Stimulated activated CD8-positive, alpha-beta memory T cell treated with anti-CD3 and anti-CD28 coated beads, Interleukin-15, amount 100 ng/mL, for 1 hour (primary cell): ENCODE measurements at places on chromosomes 5 and 9.

DNA sequence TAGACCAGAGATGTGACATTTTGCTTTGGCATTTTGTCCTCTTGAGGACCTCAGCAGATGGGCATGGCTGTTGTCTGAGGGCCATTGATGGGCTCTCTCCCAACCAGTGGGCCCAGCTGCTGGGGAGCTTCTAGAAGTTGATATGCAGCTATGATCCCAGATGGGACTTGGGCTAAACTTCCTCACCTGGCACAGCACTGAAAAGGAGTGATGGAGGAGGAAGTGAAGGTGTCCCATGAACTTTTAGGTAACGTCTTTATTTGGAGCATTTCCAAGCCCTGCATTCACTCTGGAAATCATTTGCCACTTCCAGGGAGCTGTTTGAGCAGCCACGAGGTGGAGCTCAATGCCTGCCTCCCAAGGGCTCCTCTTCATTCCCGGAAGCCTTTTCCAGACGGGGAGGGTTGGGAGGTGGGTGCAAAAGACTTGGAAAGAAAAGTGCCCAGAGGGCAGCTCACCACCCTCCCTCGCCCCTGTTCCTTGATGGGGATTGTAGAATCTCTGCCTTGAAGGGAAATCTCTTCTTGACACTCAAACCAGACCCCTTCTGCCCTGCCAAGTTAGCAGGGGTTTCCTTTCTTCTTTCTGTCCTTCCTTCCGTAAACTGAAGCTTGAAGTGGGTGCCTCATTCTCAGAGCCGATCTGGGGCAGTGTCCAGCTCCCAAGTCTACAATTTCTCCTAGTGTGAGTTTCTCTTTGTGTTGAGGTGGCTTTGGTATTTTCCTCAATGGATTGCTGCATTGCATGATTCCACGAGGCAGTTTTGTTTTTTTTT is 18.1 kb upstream of the NEUROG1 start:
- DNase-seq: no peak

- no peak for DNase-seq
These were observed 312.1 kb upstream of the EFNA5 start for GRCh38 chr5:107982703-107983425.

GRCh38 chr9:116208417-116209232 is 55.0 kb downstream of the PAPPA start:
- no peak for DNase-seq

- no peak for DNase-seq
These were observed 156.6 kb downstream of the MPDZ start for GRCh38 chr9:13122756-13123369.

- DNase-seq: no peak
These were observed 84.3 kb upstream of the BRINP1 start for GRCh38 chr9:119453490-119453911.

GRCh38 chr5:92050970-92051369 is 667.9 kb upstream of the ARRDC3 start:
- no peak for DNase-seq

- no peak for DNase-seq
These were observed 278 bp upstream of the NIPSNAP3A start for GRCh38 chr9:104747245-104747564.

GRCh38 chr9:29322240-29322639 is 1749.0 kb upstream of the C9orf72 start:
- no peak for DNase-seq

GRCh38 chr5:174145091-174145490 is 99.6 kb downstream of the NSG2 start:
- DNase-seq: no peak

- DNase-seq: no peak
These were observed 18.7 kb upstream of the ICE1 start for GRCh38 chr5:5403741-5404140.

GRCh38 chr9:133403766-133404453 is 13.9 kb downstream of the REXO4 start:
- DNase-seq: peak; percentile 38

- DNase-seq: no peak
These were observed 105.9 kb downstream of the DPYSL3 start for GRCh38 chr5:147403651-147404640.

DNA sequence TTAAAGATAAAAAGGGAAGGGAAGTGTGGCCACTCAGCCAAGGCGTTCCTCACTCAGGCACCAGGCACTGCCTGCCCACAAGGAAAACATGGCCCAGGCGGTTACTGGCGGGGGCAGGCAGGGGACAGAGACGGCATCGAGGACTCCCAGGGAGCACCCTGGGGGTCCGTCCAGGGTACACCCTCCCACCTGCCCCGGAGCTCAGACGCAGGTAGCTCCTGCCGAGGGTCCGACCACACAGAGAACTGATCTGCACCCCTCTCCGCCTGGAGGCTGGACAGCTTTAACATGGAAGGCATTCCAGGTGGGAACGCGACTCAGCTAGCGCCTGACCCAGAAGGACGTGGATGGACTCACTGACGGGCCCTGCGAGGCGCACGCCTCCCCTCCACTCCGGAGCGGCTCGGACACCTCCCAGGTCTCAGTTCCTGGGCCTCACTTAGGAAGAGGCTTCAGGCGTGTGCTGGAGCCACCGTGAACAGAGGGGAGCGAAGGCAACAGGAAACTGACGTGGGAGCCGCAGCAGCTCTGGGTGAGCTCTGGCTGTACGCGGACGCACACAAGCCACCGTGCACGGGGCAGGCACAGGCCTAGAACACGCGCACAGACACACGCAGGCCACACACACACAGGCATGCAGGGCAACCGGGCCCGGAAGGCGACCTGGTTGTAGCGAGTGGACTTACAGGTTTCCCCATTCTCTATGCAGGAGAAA is 47.5 kb downstream of the NKD2 start:
- DNase-seq: no peak

GRCh38 chr9:134492721-134493460 is 148.7 kb upstream of the COL5A1 start:
- DNase-seq: no peak

DNA sequence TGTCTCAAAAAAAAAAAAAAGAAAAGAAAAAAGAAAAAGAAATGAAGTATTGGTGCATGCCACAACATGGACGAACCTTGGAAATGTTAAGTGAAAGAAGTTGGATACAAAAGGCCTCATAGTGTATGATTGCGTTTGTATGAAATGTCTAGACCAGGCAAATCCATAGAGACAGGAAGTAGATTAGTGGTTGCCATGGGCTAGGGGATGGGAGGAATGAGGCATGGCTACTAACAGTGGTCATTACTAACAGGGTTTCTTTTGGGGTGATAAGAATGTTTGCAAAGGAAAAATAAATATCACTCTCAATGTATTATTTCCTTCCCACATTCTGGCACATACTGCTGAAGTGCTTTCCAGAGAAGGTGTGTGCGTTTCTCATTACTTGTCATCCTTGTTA is 44.1 kb downstream of the UGCG start:
- DNase-seq: no peak

DNA sequence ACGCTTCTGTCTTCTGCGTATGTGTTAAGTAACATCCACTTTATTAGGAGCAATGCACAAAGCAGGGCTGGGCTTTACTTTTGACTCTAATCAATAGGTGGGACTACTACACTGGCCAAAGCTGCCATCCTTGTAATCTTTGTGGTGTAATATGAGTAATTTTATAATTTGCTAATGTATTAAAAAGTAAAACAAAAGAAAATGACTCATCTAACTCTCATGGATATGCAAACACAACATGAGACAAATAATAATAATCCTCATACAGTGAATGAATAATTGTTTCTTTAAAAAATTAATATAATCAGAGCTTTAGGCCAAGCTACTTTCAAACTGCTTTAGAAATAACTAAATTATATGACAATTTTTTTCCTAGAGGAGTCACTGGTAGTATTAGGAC is 90.7 kb downstream of the NR3C1 start:
- no peak for DNase-seq

DNA sequence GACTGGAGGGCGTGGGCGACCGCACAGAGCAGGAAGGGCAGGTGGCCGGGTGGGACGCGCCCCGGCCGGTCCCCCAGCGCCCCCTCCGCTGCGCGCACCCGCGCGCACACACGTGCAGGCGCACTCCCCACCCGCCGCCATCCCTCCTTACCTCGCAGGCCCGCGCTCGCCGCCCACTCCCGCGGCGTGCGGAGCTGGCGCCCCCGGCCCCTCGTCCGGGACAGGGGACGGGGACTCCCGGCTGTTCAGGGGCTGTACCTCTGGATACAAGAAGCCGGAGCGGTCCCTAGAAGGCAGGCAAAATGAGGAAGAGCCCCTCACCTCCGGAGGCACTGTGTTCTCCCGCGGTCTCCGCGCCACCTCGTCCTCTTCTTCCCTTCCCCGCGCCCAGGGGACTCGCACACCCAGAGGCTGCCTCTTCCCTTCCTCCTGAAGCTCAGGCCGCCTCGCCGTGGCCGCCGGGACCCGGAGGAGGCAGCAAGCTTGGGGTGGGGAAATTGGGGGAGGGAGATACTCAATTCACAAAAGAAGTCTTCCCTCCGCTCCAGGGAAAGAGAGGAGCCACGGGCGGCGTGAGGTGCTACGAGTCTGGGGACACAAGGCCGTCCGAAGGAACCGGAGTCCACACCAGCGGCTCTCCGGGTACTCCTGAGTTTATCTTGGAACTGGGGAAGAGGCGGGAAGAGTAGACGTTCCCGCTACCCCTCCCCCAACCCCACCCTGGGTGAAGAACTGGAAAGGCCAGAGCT is 1.4 kb upstream of the GABRB2 start:
- no peak for DNase-seq

- DNase-seq: no peak
These were observed 365.0 kb downstream of the TMEM232 start for GRCh38 chr5:110361471-110361870.

DNA sequence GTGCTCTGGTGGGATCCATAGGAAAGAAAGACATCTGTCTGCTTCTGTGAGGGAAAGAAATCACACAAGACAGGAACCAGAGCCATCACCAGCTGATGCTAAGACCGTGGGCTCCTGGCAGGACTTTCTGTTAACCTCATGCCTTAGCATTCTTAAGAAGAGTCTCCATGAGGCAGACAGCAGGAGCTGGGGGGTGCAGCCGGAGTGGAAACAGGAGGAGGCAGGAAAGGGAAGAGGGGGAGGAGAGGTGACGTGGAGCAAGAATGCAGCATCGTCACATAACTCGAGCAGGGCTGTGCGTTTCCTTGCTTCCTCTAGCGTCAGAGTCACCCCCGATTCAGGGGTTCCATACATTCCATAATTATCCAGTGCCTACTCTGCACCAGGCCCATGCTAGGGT is 53.6 kb downstream of the ERGIC1 start:
- DNase-seq: no peak

DNA sequence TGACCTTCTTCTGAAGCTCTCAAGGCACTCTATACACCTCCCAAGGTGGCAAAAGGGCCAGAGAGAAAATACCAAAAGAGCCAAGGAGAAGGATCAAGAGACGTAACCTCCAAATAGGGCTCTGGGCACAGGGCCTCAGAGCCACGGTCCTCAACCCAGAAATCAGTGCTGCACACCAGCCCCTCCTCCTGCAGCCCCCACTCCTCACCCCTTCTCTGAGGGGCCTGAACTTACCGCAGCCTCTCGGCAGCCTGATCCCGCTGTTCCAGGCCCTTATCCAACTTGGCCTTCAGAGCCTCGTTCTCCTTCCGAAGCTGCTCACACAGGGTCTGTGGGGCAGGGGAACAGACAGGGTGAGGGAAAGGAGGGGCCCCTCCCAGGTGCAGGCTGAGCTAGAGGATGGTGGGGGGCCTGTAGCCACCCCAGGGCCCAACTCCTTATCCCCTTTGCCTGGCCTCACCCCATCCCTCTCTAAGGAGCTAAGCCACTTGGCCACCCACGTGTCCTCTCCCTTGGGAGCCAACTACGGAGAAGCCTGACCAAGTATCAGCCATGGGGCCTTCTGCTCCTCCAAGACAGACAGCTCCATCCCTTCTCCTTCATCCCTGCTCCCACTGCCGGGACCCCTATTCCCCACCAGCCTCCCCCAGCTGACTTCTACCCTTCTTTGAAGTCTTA is 28.8 kb downstream of the TNIP1 start:
- DNase-seq: no peak

DNA sequence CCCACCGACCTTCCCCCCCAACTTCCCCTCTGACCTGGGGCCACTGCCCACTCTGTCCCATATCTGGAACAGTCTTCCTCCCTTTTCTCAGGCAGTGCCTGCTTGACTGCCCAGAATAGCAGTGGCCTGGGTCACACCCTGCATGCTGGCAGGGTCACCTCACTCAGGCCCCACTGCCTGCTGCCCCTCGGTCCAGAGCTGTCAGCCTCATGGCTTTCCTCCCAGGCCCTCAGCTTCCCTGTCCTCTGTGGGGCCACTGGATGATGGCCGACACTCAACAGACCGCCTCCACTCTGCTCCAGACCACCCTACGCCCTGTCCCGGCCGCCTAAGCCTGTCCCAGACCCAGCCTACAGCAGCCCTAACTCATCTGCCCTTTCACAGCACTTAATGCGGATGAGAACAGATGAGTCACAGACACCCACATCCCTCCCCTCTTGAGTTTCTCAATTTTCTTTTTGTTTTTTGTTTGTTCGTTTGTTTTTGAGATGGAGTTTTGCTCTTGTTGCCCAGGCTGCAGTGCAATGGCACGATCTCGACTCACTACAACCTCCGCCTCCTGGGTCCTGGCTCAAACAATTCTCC is 5.9 kb downstream of the PNPLA7 start:
- DNase-seq: no peak

DNA sequence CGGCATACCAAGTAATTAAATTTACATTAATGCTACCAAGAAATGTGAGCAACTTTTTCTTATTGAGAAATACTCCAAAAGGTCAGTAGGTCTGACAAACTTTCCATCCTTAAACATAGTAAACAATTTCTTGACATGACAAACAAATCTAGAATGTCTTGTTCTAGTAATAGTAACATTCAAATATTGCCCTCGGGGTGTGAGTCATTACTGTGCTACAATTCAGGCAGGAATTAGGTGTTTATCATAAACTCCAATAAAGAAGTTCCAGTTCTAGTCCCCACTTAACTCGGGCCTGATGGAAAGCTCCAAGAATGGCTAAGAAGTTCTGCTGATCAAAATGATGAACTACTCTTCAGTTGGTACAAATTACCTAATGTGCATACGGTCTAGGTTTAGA is 235.6 kb upstream of the TUSC1 start:
- DNase-seq: no peak

DNA sequence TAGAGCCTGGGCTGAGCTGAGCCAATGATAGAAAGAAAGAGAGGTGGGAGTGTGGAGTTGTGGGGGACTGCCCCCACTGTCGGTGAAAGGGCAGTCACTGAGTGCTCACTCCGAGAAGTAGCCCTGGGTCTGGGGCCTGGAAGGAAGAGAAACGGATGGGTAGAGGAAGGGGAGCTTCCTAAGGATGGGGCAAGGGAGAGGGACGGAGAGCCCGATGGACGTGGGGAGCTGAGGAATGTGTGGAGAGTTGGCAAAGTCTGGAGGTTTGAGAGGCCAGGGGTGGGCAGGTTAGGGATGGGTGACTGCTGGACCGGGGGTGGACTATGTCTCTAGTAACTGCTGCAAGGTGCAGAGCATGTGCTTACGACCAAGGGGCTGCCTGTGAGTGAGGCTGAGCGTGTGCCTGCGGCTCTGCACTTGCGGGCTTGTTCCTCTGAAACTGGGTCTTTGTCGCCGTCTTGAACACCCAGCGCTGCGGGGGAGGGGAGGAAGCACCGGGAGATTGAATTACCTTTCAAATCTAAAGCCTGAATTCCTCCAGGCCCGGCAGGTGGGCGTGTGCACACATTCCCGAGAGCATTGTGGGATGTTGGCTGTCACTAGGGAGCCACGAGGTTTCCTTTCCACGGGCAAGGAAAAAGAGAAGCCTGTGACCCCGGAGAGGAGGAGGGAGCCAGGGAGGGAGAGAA is 76.4 kb upstream of the ARAP3 start:
- no peak for DNase-seq
